ENCODE measurements at places on chromosomes 2 and 18. TPM values are rescaled to one million over a fixed set of nuclear protein-coding genes. Genes with fewer than 3 reads are reported as not detected.

MROH2A gene
- not detected for total RNA-seq

GULP1 gene
- total RNA-seq: 86.1 TPM

SP5 gene
- total RNA-seq: 0.77 TPM

NTSR2 gene
- 0.44 TPM for total RNA-seq

CHST10 gene
- 27.2 TPM for total RNA-seq

ASB18 gene
- not detected for total RNA-seq

IL36A gene
- total RNA-seq: not detected

DPP4 gene
- 12.3 TPM for total RNA-seq

CD28 gene
- 2.7 TPM for total RNA-seq

CNTNAP5 gene
- total RNA-seq: 16.3 TPM

PIEZO2 gene
- total RNA-seq: 78.8 TPM

TTC31 gene
- 26.7 TPM for total RNA-seq

LDAH gene
- 45.2 TPM for total RNA-seq

ANKRD30B gene
- total RNA-seq: not detected

UGT1A6 gene
- 0.55 TPM for total RNA-seq

WDR33 gene
- 97.8 TPM for total RNA-seq

RIF1 gene
- 98.9 TPM for total RNA-seq

TXNDC2 gene
- not detected for total RNA-seq

SERPINB4 gene
- not detected for total RNA-seq

DYSF gene
- total RNA-seq: 16.5 TPM

CPO gene
- not detected for total RNA-seq

RALB gene
- total RNA-seq: 52.9 TPM

ACADL gene
- 3.7 TPM for total RNA-seq

BOLL gene
- total RNA-seq: 0.27 TPM

C1QL2 gene
- 4.1 TPM for total RNA-seq

RESP18 gene
- not detected for total RNA-seq

DOK6 gene
- 43.5 TPM for total RNA-seq

MAIP1 gene
- total RNA-seq: 13.0 TPM

CNGA3 gene
- 9.7 TPM for total RNA-seq

SMPD4 gene
- total RNA-seq: 35.3 TPM

CGREF1 gene
- total RNA-seq: 12.1 TPM

GPR55 gene
- not detected for total RNA-seq

RANBP2 gene
- total RNA-seq: 129 TPM

NYAP2 gene
- total RNA-seq: 8.2 TPM

PSMA8 gene
- total RNA-seq: not detected

SCN2A gene
- 24.2 TPM for total RNA-seq

UGT1A5 gene
- total RNA-seq: 0.16 TPM

GALNT14 gene
- 2.2 TPM for total RNA-seq

HS1BP3 gene
- total RNA-seq: 19.2 TPM

UGT1A10 gene
- not detected for total RNA-seq

NAT8 gene
- not detected for total RNA-seq

RTP5 gene
- not detected for total RNA-seq

EGR4 gene
- not detected for total RNA-seq

ERMN gene
- total RNA-seq: 6.0 TPM

FEV gene
- not detected for total RNA-seq

SIX3 gene
- 35.2 TPM for total RNA-seq

GAL3ST2 gene
- 0.71 TPM for total RNA-seq

TXNL4A gene
- total RNA-seq: 26.2 TPM

ZNF638 gene
- total RNA-seq: 447 TPM

RNF125 gene
- total RNA-seq: 4.1 TPM

SP140 gene
- total RNA-seq: 0.49 TPM

UNC80 gene
- 54.2 TPM for total RNA-seq

IL37 gene
- total RNA-seq: not detected
